ENCODE measurements at places on chromosomes 5 and 9. TPM values are rescaled to one million over a fixed set of nuclear protein-coding genes. Genes with fewer than 3 reads are reported as not detected.

PHF24 gene
- total RNA-seq: not detected

- no peaks in the 10 kb centered on the region for H3K36me3 ChIP-seq
- no peaks in the 10 kb centered on the region for H3K4me1 ChIP-seq
- no peak overlapping the region for H3K27ac ChIP-seq
Observed at GRCh38 chr9:69297300-69297980, 27.6 kb upstream of the ENTREP1 start.

DNA sequence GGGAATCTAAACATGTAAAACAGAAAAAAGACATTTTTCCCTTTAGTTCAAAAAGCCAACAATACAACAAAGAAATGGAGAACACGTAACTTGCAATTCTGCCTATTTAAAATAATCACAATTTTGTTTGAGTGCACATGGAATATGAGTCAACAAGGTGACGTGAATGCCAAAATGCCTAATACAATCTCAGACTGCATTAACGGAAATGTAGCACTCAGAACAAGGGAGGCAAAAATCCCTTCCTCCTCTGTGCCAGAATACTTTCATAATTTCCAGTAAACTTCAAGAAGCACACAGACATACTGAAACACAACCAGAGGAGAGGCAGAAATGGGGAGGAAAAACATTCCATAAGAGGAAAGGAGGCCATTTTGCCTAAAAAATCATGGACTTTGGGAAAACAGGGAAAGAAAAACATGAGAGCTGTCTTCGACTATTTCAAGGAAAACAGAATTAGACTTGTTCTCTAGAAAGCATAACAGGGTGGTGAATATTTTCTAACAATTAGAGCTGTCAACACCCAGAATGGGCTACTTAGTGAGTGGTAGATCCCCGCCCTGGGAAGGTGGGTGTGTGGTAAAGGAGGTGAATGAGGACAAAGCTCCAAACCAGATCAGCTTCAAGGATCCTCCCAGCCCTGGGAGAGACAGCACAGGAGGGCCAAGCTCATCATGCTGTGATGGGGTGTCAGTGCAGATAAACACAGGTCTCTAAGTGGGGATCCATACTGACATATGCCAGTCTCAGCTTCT is 48.2 kb downstream of the ABCA1 start:
- H3K27ac ChIP-seq: no peak overlapping the region
- H3K4me1 ChIP-seq: no peaks in the 10 kb centered on the region
- H3K4me3 ChIP-seq: no peak overlapping the region
- H3K36me3 ChIP-seq: peaks cover 26% of the 10 kb centered on the region
- no peaks in the 10 kb centered on the region for H3K27me3 ChIP-seq

GRCh38 chr5:66898241-66898995 is 298.2 kb downstream of the CD180 start:
- H3K4me1 ChIP-seq: no peaks in the 10 kb centered on the region
- H3K4me3 ChIP-seq: no peak overlapping the region
- no peaks in the 10 kb centered on the region for H3K27me3 ChIP-seq
- H3K36me3 ChIP-seq: no peaks in the 10 kb centered on the region

DNA sequence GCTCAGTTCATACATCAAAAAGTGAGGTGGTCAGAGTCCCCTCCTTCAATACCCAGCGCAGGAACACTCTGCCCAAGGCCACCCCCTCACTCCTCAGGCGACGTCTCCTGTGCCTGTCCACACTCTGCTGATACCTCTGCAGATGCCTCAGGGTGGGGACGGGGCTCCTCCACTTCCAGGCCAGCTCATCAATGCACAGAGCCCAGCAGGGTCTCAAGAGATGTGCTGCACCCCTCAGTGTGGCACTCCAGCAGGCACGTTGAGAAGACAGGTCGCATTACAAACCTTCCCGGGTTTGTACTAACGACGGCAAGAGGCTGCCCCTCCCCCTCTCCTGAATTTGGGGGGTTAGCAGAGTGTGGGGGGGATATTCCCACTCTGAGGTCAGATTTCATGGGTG is 128.5 kb downstream of the ZNF354C start:
- no peak overlapping the region for H3K27ac ChIP-seq
- H3K27me3 ChIP-seq: no peaks in the 10 kb centered on the region
- H3K4me1 ChIP-seq: no peaks in the 10 kb centered on the region
- DNase-seq: peak; percentile 12
- no peaks in the 10 kb centered on the region for H3K36me3 ChIP-seq
- H3K4me3 ChIP-seq: no peak overlapping the region

TOR1B gene
- 54.3 TPM for total RNA-seq

- H3K27me3 ChIP-seq: no peaks in the 10 kb centered on the region
- DNase-seq: no peak
- no peak overlapping the region for H3K4me3 ChIP-seq
- no peaks in the 10 kb centered on the region for H3K4me1 ChIP-seq
Observed at GRCh38 chr5:4087110-4087509, 491.5 kb downstream of the IRX1 start.

- DNase-seq: no peak
- H3K27me3 ChIP-seq: no peaks in the 10 kb centered on the region
- no peaks in the 10 kb centered on the region for H3K36me3 ChIP-seq
- H3K4me1 ChIP-seq: no peaks in the 10 kb centered on the region
Observed at GRCh38 chr5:33179301-33179700, 261.5 kb upstream of the TARS1 start.

- no peak for DNase-seq
- no peaks in the 10 kb centered on the region for H3K4me1 ChIP-seq
- peaks cover 46% of the 10 kb centered on the region for H3K36me3 ChIP-seq
- no peak overlapping the region for H3K4me3 ChIP-seq
- H3K27ac ChIP-seq: no peak overlapping the region
- H3K27me3 ChIP-seq: no peaks in the 10 kb centered on the region
Observed at GRCh38 chr5:154442801-154443200, 3.0 kb upstream of the SAP30L start.

DNA sequence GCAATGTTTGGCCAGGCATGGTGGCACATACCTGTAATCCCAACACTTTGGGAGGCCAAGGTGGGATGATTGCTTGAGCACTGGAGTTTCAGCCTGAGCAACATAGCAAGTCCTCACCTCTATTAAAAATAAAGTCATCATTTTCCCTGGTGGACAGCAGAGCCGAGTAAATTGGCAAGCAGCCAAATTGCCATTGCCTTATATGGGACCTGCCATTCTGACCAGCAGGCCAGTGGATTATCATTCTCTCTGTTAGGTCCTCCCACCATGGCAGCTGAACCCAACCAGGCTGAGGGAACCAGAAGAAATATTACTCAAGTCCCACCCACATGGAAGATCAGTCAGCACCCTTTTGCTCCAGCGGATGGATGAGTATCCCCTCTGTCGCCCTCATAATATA is 1829.9 kb downstream of the EFNA5 start:
- H3K4me3 ChIP-seq: no peak overlapping the region
- no peaks in the 10 kb centered on the region for H3K4me1 ChIP-seq
- no peak for DNase-seq
- H3K27me3 ChIP-seq: no peaks in the 10 kb centered on the region
- no peak overlapping the region for H3K27ac ChIP-seq
- no peaks in the 10 kb centered on the region for H3K36me3 ChIP-seq
